ENCODE measurements at places on chromosomes 11 and 22.

DNA sequence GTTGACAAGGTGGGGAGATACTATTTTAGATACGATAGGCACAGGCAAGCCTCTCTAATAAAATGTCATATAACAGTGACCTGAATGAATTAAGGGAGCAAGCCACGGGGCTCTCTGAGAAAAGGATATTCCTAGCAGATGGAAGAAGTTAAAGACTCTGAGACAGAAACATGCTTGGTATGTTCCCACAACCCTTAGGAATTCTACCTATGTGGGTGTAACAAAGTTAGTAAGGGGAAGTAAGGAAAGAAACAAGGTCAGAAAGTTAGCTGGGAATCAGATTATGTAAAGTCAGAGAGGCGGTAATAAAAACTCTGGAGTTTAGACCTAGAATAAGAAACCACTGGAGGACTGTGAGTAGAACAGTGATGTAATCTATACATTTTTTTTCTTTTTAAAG lies 59.7 kb upstream of the GDPD4 start:
- DNase-seq: no peak

GRCh38 chr11:105206633-105207032 lies 67.1 kb upstream of the CARD18 start:
- no peak for DNase-seq

DNA sequence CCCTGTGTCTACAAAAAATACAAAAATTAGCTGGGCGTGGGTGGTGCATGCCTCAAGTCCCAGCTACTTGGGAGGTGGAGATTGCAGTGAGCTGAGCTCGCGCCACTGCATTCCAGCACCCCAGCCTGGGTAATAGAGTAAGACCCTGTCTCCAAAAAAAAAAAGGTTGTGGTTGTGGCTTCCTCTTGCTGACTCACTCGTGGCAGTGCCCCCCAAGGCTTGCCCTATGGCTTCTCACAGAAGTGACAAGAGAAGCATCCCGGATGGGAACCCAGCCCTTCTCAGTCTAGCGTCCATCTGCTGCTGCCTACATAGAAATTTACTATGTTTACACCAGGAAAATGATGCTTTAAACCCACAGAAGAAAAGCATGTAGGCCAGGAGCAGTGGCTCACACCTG lies 68.5 kb upstream of the PITPNB start:
- DNase-seq: no peak

DNA sequence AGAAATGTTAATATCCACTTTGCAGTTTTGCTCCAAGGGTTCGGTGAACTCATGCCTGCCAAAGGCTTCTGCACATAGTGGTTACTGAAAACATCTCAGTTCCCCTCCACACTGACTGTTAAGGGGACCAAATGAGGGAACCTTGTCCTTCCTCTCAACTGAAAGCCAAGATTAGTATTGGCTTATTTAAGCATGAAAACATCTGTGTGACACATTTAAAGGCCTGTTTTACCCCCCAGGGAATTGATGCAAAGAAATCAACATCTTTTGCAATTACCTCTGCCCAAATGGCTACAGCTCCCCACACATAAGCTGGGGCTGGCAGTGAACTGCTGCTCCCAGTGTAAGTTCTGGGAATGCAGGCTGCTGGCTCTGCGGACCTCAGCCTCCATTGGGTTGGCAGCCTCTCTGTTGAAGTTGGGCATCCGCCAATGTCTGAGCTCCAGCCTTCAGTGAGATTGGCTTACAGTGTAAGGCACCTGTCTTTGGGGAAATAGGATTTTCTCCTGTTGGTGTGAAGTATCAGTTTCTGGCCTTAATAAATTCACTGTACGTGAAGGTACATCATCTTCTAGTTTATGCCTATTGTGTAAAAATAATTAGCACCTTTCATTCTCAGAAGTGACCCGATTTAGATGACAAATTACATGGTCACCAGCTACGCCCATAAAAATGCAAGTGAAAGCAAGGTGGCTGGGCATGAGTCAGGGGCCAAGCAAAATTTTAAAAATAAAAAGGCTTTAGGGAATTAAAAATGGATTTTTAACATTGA lies 213.4 kb upstream of the SYN3 start:
- DNase-seq: no peak

DNA sequence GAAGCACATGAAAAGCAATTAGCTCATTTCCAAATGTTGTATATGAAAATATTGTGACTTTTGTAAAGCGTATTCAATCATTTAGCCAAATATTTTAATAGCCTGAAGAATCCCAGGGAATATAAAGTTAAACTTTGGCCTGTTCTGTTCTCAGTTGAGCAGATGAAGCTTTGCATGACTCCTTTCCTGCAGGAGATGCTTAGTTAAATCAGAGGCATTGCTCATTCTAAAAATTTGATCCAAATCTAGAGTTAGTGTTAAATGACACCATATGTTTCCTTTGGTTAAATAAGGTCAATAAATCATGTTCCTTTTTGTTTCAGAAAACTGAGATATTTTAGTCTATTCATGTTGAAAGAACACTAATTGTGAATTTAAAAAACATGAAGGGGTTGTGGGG lies 51.2 kb upstream of the BIRC3 start:
- DNase-seq: no peak

- DNase-seq: no peak
Observed at GRCh38 chr11:16909359-16910035, 104.7 kb downstream of the PLEKHA7 start.

DNA sequence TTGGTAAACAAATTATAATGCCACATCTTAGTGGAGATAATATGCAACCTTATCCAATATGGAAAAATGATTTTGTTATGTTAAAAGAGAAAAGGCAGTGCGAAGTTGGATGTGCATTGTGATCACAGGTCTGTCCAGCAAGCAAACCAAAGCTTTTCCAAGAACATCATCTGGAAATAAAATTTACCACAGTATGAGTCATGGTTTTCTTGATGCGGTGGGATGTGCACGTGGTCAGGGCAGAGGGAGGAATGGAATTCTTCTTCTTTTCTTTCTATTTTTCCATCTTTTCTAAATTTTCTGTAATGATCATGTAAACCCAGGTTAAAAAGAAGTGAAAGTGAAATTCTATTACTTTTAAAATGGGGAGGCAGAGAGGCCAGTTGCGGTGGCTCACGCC lies 169.8 kb downstream of the C11orf91 start:
- DNase-seq: no peak

DNA sequence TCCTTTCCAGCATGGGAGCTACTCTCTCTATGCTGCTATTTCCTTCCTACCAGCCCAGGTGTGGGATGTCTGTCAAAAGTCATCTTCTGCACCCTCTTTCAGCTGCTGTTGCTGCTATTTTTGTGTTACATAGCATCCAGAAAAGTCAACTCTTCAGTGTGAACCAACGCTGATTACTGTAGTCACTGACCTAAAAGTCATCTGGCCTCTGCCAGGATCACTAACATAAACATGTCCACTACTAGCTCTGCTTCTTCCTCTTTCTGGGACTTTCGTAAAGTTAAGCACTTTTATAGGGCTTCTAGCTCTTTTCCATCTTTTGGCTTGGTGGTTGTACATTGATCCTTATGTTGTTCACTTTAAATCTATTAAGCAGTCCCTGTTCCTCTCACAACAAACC lies 90.2 kb upstream of the CARD18 start:
- DNase-seq: no peak

- DNase-seq: no peak
Observed at GRCh38 chr11:116110802-116111201, 606.6 kb upstream of the CADM1 start.

- no peak for DNase-seq
Observed at GRCh38 chr22:43418079-43418825, 6.4 kb downstream of the MPPED1 start.

DNA sequence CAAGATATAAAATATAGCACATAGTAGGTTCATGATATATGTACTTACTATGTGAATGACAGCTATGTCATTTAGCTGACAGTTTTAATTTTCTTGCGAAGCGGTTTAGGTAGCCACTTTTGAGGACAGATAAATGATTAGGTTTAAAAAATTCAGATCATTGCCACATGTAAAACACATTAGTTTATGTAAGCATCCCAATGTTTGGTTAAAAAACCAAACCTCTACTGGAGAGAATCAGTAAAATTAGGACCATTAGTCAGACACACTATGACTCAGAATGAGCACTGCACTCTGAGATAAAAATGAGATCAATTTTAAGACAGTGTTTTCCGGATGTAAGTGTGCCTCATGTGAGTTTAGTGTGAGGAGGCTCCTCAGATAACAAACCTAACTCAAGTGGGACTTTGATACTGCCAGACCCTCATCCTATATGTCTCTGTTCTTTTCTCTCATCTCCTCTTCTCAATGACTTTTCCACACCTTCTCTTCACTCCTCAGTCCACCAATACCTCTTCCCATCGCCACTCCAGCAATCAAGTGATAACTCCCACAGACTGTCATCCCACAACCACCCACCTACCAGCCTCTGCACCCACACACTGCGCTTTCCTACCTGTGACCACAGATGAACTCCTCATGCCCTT lies 6.8 kb upstream of the OR2AT4 start:
- no peak for DNase-seq

DNA sequence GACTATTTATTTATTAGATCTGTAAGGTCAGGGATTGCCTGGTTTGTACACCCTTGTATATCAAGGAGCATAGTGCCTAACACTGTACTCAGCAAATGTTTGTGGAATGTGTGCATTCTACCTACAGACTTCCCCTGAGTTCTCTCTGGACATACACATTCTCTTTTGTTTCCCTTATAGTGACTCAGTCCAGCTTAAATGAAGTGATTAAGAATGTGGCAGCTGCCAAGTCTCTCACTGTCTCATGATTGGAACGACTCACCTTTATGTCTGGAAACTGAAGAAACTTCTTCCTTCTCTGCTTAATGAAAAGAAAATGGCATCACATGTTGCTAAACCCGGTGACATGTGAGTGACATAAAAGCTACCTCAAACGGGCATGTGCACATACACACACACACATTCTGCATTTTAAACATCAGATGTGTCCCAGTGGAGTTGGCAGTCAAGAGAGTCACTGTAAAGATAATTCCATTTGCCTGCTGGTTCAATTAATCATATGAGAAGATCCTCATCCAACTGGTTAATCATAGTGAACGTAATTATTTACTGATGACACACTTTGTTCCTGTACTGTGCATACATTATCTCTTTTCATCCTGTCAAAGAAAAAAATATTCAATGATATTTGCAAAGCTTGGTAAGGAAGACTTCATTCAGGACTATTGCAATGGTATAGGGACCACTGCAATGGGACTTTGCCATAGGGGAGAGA lies 42.8 kb downstream of the GLYAT start:
- DNase-seq: no peak

- DNase-seq: no peak
Observed at GRCh38 chr11:78228467-78228866, 39.7 kb downstream of the USP35 start.

DNA sequence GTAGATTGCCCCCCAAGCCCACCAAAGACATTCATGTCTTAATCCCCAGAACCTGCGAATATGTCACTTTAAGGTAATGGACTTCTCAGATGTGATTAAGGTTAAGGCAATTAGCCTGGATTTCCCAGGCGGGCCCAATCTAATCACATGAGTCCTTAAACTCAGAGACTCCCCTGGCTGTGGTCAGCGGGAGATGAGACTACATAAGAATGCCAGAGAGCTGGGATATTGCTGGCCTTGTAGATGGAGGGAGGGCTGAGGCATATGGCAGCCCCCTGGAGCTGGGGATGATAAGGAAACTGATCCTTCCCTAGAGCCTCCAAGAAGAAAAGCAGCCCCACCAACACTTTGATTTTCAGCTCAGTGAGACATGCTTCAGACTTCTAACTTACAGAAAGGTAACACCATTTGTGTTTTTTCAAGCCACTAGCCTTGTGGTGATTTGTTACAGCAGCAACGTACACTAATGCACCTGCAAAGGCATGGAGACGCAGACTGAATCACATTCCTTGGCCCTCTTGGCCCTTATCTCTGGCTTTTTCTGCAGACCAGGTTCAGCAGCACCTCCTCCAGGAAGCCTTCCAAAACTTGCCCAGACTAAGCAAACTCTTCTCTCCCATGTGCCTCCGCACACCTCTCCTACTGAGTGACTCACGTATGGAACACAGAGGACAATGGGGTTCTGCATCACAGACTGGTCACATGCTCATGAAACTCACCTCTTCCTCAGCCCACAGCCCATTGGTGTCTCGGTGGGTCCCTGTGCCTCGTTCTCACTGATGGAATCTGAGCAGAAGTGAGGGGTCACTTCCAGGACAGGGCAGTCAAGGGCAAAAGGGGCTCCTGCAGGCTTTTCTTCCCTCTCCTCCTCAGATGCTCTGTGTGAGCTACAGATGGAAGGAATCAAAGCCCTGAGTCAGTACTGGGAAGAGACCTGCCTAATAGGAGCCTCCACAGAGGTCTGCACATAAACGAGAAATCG lies 86.3 kb upstream of the HMGXB4 start:
- no peak for DNase-seq

GRCh38 chr11:106395716-106396349 lies 318.4 kb downstream of the AASDHPPT start:
- DNase-seq: no peak

- no peak for DNase-seq
Observed at GRCh38 chr22:37218771-37219411, 6.6 kb upstream of the SSTR3 start.

DNA sequence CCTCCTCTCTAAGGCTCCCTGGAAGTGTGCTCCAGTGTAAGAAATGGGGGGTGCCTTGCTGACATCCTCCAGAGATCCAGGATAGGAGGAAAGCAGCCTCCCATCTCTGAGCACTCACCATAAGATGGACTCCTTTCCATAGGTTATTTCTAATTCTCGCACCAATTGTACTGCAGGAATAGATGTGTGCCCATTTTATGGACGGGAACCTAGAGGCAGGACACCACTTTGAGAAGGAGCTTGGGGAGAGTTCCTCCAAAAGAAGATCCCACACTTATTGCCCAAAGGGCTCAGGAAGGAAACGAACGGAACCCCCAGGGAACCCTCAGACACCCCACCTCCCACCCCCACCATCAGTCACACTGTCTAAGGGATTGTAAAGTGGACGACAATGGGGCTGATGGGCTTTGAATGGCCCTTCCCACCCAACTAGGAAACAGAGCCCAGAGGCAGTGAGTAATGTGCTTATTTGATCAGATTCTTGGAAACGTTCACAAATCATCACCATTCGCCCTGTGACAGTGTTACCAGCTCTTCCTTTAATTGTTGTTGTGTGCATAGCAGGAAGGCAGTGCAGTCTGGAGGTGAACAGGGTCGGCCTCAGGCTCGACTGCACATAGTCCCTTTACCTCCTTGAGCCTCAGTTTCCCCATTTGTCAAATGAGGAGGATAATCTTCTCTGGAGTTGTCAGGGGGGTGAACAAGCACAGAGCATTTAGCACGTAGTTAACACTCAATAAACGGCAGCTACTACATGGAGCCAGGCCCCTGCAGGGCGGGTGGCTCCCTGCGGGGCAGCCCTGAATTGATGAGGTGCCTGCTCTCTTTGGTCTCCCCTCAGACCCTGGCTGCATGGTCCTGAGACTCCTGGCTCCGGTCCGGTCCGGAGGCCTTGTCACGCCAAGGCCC lies 8.4 kb upstream of the MN1 start:
- DNase-seq: no peak

DNA sequence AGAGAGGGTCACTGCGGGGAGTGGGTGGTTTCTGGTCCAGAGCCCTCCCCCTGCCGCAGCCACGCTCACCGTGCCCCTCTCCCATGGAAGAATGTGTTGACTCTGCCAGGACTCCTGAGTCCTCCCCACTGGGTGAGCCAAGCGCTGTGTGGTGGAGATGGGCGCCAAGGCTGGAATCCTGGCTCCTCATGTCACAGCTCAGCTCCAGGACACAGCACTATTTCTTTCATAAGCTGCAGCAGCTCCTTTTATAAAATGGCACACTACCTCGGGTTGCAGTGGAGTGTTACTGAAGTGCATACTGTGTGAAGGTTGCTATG lies 83.9 kb downstream of the FEZ1 start:
- DNase-seq: no peak

- DNase-seq: no peak
Observed at GRCh38 chr11:68380786-68381622, 68.6 kb downstream of the LRP5 start.

Data from nephron progenitor cell (in vitro differentiated cells).